ENCODE measurements at places on chromosomes 13 and 19.

DNA sequence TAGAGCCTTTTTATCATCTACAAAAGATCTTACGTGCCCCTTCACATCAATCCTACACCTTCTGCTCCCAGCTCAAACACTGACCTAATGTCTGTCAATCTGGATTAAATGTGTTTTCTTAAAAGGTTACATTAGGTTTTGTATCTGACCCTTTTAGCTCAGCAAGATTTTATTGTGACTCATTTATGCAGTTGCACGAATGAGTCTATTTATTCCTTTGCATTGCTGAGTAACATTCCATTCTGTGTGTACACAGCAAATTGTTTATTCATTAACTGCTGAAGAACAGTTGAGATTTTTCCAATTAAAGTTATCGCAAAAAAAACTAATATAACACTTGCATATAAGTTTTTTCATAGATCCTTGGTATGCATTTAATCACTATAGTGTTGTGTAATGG is 253.9 kb upstream of the GPC6 start:
- DNase-seq = no peak

- DNase-seq = peak; percentile 76
Measured at GRCh38 chr13:26561651-26562511, 4.4 kb downstream of the WASF3 start.

DNA sequence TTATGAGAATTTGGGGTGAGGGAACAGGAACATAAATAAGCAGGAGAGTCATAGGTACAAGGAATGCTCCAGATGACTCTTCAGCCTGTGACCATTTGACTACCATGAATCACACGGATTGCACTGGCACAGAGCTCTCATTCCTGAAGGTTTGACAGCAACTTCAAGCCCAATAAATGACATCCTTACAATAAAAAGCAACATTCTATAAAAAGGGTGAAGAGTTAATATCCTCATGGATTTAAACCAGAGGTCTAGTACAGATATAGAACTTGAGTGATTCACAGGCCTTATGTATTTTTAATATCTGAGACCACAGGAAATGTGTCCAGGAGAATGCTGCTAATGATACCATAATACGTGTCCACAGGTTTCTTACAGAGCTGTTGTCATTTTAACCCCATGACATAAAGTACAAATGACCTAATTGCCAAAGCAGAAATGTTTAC is 158.1 kb downstream of the IRS2 start:
- DNase-seq = peak; percentile 78

GRCh38 chr13:114259374-114259773 is 22.0 kb upstream of the UPF3A start:
- DNase-seq = no peak

- no peak for DNase-seq
Measured at GRCh38 chr13:111183087-111183645, 68.1 kb downstream of the ARHGEF7 start.

- no peak for DNase-seq
Measured at GRCh38 chr13:19561585-19561984, 253 bp upstream of the TPTE2 start.

DNA sequence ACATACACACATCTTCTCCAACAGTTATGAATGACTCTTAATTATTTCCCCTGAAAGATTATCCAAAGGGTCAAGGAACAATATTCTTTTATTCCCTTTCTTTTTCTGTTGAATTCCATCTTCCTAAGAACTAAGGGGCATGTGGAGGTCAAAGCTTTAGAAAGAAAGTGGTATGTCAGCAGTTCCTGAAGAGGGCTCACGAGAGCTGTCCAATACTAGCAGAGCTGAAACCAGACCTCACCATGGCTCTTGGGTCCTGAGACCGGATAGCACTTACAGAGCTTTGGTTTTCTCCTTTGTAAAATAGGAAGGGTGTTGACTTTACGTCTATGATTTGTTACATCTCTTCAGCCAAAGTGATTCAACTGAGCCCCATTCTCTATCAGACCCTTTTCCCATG is 109.8 kb upstream of the FREM2 start:
- DNase-seq = peak; percentile 10

DNA sequence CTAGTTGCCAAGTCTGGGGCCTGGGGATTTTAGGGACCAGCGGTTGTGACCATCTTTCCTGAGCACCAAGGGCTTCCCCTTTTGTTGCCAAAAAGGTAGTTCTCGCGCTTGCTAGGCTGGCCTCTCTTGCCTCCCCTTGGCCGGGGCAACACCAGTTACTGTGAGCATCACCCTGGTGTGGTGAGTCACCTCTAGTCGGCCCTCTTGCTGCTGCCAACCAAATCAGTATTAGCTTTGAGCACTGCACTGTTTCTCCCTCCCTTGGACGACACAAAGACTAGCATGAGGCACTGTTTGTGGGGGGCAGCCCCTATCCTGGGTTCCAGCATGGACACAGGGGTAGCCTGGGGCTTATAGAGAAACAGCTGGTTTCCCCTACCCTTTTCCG is 6.9 kb downstream of the SYDE1 start:
- DNase-seq = peak; percentile 67

GRCh38 chr19:29187676-29188075 is 25.3 kb downstream of the UQCRFS1 start:
- DNase-seq = no peak

GRCh38 chr19:42363614-42364346 is 26.3 kb downstream of the CNFN start:
- no peak for DNase-seq

DNA sequence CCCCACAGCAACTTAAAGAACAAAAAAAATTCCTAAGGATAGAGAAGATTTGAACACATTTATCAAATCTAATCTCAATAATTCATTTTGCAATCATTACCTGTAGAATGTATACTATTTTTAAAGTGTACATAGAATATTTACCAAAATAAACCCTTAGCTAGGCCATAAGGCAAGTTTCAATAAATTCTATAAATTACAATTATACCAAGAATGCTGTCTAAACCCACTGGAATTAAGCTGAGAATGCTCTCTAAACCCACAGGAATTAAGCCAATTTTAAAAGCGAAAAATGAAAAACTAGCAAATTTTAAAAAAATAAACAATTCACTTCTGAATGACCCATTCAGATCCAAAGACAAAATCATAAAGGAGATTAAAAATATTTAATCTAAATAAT is 540.4 kb upstream of the NBEA start:
- DNase-seq = peak; percentile 43

DNA sequence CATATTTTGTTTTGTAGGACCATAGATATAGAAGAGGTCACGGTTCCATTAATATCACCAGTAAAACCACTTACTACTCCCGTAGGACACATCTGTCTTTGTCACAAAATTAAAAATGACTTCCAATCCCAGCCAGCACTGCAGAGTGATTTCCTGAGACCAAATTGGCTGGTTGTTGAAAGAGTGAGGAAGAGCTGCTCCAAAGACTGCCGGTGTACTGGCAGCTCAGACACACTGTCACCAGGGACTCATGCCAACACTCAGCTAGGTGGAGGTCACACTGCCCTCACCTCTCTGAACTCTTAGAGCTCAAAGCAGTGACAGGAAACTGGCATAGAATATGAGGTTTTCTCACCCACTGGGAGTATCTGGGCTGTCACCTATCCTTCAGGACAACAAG is 52.1 kb downstream of the FLT1 start:
- no peak for DNase-seq

DNA sequence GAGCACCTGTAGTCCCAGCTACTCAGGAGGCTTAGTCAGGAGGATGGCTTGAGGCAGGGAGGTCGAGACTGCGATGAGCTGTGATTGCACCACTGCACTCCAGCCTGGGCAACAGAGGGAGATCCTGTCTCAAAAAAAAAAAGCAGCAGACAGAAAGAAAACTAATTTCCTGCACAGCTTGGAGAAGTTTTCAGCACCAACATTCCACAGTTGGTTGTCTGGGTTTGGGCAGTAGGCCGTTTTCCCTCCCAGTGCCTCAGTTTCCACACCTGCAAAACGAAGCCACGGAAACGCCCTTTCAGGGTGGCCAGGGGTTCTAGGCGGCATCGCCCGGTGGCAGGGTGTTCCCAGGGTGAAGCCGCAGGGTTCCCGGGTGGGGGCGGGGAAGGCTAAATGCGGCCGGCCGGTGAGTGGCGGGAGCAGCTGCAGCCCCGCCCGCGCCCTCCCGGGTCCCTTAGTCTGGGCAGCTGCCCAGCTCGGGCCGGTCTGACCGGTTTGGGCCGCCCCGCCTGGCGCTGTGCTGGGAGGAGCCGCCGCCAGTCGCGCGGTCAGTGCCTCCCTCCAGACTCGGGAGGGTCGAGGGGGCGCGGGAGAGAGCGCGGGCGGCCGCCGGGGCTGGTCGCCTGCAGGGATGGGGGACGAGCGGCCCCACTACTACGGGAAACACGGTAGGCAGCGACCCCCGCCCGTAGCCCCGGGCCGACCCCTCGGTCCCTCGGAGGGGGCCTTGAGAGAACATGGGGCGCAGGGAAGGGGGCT is at the start of gene SLC44A2:
TSS of gene SLC44A2 (plus strand) at position 551 of the 759 bp plus-strand sequence. CDS start at position 632, 81 bp downstream.
- DNase-seq = peak; percentile 65

DNA sequence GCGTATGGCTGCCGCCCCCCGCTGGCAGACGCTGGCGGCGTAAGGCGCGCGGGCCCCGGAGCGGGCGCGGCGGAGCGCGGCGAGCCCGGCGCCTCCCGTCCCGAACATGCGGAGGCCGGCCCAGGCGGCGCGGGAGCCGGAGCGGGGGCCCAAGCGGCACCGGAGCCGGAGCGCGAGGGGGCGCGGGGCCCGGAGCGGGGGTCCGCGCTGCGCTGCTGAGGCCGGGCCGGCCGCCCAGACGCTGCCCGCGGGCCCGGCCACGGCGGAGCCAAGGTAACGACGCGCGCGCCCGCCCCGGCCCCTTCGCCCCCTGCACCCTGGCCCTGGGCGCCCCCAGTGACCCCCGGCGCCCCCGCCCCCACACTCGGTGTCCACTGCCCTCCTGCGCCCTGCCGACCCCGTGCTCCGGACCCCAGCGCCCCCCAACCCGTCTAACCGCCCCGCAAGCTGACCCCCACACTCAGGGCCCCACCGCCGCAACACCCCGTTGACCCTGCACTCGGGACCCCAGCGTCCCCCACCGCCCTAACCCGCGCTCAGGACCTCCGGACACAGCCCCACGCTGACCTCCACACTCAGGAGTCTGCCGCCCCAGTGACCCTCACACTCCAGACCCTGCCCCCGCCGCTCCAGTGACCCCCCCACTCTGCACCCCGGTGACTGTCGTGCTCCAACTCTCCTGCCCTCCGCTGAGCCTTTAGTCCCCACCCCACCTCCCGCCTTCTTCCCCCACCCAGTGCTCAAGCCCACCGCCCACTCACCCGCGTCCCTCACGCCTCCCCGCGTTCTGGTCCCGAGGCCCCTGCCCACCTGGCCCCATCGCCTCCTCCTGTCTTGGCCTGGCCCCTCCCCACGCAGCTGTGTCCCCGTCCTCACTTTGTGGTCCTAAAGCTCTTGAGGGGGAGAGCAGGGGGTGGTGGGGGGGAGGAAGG is at the start of gene CSNK1G2:
TSS of gene CSNK1G2 (plus strand) at position 27 of the 932 bp plus-strand sequence. CDS start 28,601 bp downstream, outside the sequence.
- no peak for DNase-seq

DNA sequence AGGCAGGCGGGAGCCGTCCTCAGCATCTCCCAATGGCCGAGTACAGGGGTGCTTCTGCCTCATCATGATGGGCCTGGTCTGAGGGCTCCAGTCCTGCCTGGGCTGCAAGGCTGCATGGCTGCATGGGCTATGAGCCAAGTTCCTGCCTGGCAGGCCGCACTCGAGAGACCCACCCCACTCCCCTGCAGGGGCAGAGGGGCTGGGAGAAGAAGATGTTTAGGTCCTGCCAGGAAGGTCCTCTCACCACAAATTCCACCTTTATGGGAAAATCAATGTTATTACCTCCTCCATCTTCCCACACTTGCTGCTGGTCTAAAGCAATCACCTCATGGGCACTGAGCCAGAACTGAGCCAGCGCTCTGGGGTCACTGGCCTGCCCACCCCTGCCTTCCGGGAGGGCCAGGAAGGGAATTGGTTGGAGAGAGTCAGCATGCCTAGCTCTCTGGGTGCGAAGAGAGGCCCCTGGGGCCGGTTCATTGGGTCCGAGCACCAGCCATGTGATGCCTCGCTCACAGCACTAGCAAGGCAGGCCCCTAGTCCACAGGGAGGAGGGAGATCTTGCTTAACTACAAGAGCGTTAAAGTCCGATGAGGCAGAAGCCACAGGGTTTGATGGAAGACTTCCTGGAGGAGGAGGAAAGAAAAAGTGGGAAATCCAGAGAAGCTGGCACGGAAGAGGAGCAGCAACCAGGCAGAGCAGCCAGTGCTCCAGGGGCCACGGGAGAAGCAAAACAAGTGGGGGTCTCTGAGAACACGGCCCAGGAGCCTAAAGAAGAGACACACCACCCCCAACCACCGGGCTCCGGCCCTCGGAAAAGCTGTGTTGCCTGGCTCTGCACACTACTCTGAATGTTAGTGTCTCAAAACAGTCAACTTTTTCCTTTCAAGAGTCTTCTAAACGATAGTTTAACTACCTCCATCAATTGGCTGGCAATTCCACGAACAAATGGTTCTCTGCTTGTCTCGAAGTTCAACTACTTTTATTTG is 63.1 kb downstream of the CEBPG start:
- no peak for DNase-seq

DNA sequence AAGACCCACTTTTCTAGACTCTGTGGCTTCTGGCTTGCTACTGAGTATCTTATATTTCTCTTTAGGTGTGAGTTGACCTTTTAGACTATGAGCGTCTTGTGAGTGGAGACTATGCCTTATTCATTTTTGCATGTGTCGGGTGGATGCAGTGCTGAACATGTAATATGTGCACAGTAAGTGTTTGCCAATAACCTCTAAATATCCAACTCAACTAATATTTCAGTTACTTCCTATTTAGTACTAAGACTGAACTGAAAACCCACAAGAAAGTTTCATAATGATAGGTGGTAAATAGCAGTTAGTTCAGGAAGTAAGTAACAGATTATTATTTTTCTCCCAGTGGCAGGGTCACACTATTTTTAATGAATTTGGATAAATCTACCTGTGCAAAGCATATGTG is 269.3 kb downstream of the KCNRG start:
- no peak for DNase-seq

- no peak for DNase-seq
Measured at GRCh38 chr19:14495672-14496028, 277 bp downstream of the GIPC1 start.

GRCh38 chr13:35850569-35850968 is 280.6 kb downstream of the DCLK1 start:
- no peak for DNase-seq

DNA sequence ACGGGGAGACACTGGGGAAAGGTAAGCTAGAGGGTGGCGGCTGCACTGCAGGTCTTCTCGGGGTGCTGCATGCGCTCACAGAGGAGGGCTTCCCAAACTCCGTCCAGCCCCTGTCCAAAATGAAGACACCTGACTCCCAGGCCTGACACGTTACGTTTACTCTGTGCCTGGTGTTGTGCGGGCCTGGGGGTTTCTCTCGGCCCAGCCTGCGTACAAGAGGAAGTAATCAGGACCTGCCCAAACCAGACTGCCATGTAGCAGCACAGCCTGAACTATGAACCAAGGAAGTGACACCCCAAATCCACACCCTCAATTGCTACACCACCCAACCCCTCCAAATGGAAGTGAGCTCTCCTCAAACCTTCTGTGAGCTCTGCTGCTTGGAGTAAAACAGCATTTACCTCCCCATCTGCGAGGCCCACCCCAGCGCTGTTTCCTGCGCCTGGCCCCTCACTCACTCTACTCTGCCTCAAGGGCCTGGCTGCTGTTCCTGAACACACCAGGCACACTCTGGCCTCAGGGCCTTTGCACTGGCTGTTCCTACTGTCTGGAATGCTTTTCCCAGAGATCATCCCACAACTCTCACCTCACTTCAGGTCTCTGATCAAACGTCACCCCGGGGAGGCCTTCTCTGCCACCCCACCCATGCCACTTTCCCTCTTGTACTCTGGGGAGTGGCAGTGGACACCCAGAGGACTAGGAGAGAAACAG is 3.0 kb downstream of the HSPBP1 start:
- DNase-seq = no peak

- peak; percentile 20 for DNase-seq
Measured at GRCh38 chr19:20414120-20414519, 151.5 kb downstream of the ZNF737 start.

- DNase-seq = peak; percentile 82
Measured at GRCh38 chr19:45177817-45178261, at the start of gene TRAPPC6A. TSS of gene TRAPPC6A (minus strand) at chr19:45178237. CDS start at chr19:45178218, 19 bp downstream.
